ENCODE measurements at places on chromosomes 11 and 22. TPM values are rescaled to one million over a fixed set of nuclear protein-coding genes. Genes with fewer than 3 reads are reported as not detected.

GRCh38 chr11:47260366-47260765 lies 2.6 kb downstream of the NR1H3 start:
- no peak for DNase-seq

The CENPM gene
- not detected for total RNA-seq

- DNase-seq = no peak
These were observed 729.4 kb downstream of the OPCML start for GRCh38 chr11:132802947-132803346.

- DNase-seq = no peak
These were observed 40.5 kb downstream of the MICAL2 start for GRCh38 chr11:12150831-12151382.

GRCh38 chr11:60069450-60069849 lies 13.0 kb downstream of the MS4A3 start:
- DNase-seq = no peak

DNA sequence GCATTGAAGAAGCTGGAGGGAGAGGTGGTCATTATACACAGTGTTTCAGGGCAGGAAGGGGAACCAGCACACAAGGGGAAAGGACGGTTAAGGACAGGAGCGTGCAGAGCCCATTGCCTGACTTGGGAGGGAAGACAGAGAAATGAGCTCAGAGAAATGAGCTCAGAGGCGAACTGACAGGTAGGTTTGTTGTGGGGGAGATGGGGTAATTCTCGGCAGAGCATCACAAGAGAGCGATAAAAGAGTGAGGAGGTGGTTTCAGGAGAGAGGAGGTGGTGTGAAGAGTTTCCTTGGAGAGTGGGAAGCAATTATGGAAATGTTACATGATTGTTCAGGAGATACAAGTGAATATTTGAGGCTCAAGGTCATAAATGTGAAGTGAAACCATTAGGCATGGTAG lies 61.0 kb downstream of the MRGPRX1 start:
- DNase-seq = no peak

- DNase-seq = no peak
These were observed 404.1 kb downstream of the TBC1D22A start for GRCh38 chr22:47166446-47167016.

GRCh38 chr11:80066291-80066690 lies 625.5 kb upstream of the TENM4 start:
- no peak for DNase-seq

The MMP7 gene
- not detected for total RNA-seq

DNA sequence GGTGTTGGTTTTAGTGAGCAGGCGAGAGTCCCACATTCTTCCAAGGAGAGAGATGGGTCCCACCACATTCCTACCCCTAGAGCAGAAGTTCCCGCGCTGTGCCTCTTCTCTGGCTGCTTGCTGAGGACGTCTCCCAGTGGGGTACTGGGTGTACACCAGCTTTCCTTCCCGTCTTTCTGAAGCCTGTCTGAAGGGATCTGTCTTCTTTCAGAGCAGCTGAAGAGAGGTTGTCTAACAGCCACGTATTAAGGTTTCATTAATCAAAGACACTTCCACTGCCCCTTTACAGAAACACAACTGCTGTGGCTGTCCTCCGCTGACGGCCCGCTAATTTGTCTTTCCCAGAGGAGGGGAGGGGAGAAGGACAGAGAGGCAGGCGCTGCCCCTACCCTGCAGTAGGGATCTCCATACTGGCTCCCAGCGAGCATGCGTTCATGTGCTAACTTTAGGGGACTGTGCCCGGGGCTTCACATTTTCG lies 56.0 kb downstream of the ZBTB16 start:
- DNase-seq = no peak

DNA sequence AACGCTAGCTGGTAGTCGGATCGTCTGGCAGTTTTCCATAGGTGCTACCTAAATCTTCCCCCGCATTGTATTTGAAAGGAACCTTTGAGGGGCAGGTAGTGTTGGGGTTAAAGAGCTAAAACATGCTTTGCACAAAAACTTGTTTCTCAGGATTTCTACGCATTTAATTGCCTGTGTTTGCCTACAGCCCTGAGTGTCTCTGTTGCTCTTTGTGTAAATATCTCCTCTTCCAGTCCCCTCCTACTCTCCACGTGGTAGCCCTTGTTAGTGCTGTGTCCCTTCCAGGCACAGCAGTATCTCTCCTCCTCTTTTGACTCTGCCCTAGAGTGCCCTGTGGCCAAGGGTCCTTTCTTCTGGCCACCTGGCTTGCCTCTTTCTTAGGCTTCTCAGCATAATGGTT lies 81.7 kb downstream of the BARX2 start:
- no peak for DNase-seq

DNA sequence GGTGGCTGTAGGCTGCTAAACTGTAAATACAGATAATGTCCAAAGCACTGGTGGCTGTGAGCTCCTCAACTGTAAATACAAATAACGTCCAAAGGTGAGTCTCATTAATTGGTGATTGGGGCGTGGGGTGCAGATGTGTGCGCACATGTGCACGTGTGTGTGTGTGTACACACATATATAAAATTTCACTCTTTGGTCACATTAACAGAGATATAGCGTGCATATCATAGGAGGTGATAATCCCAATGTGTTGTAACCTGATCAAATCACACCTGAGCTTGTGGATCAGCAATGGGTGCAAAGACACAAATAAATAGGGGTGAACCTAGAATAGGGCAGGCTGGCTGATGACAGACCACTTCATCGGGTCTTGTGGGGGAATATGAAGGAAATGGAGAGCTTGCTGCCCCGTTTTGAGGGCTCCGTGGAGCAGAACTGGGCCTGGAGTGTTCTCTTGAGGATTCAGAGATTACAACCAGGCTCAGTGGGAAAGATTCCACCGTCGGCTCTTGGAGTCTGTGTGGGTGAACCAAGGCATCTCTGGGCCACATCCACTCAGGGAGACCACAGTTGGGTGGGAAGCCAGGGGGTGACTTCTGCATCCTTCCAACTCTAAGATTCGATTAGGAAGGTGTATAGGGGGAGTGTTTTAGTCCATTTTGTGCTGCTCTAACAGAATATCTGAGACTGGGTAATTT lies 24.9 kb upstream of the OSBPL5 start:
- no peak for DNase-seq

GRCh38 chr11:88284336-88285050 lies 53.0 kb downstream of the CTSC start:
- no peak for DNase-seq

The OR4A16 gene
- total RNA-seq = not detected

- no peak for DNase-seq
These were observed 449.9 kb downstream of the OPCML start for GRCh38 chr11:133082453-133082781.

GRCh38 chr22:42562684-42563083 lies 8.9 kb downstream of the SERHL2 start:
- no peak for DNase-seq

The PTPRJ gene
- 3.4 TPM for total RNA-seq

DNA sequence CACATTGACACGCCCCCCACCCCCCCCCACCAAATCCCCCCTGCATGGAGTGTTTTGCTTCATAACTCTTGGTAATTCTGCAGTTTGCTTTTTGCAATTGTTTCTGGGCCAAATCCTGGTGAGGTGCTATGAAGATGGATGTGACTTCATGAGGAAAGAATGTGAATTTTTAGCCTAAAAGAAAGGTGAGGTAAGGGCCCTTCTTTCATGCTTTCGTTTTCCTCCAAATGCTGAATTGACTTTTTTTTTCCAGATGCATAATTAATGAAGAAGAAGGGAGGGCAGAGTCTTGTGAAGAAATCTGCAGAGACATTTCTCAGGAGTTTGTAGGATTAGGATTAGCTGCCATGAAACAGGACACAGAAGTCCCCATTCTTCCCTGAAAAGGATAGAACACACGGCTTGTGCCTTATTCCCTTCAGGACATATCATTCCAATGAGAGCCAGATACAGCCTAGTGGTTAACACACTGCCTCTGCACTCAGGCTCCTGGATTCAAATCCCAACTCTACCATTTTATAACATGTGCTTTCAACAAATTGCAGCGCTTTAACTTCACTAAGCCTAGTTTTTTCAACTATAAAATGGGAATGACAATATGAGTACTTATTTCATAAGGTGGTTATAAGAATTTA lies 19.6 kb upstream of the TBCEL start:
- no peak for DNase-seq

DNA sequence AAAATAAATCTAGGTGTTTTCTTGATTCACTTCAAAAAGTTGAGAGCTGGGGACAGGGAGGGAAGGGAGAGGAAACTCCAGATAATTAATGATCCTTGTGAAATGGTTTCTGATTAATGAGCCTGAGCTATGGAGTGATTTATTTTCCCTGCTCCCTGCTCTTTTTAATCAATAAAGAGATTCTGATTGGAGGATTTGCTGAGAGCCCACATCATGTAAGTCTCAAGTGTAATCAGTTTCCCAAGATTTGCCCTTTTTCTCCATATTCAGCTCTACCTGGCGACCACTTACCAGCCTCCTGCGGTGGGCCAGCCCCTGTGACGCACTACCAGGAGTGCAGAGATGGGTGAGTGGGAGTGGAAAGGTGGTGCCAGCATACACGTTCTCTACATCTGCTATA lies 114.0 kb downstream of the NAV2 start:
- no peak for DNase-seq

The TRIM49 gene
- total RNA-seq = not detected

- DNase-seq = no peak
These were observed 101.9 kb downstream of the CTTN start for GRCh38 chr11:70500076-70500847.

DNA sequence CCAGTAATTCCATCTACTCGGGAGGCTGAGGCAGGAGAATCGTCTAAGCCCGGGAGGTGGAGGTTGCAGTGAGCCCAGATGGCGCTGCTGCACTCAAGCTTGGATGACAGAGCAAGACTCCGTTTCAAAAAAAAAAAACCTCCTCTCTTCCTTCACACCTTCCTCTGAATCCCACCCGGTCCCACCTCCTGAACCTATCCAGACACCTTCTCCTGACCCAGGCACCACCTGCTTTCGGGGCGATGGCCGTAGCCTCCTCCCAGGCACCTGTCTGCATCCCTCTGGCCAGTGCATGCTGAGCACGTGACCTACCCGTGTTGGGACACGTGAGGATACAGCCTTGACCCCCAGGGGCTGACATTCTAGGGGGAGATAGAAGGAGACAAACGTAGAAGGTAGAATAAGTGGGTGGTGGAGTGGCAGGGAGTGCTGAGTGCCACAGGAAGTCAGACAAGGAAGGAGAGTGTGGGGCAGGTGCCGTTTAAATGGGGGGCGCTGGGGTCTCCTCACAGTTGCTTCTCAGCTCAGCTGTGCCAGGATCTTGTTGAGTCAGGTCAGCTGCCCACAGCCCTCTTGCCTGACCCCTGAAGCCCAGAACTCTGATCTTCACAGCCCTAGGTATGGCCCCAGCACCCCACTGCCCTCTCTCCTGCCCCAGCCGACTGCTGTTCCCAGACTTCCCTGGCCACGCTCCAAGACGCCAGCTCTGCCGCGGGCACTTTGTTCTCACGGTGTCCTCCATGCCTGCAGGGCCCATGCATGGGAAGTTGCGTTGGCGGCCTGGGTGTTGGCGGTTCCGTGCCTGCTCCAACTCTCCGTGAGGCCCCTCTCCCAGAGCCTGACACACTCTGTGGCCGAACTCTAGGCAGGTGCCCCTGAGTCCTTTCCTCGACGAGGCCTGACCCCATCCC lies 1.2 kb upstream of the MIOX start:
- DNase-seq = no peak

The APLNR gene
- 6.3 TPM for total RNA-seq

- no peak for DNase-seq
These were observed 80.4 kb downstream of the BDNF start for GRCh38 chr11:27619763-27620335.

- no peak for DNase-seq
These were observed 134.5 kb upstream of the NAV2 start for GRCh38 chr11:19577976-19578619.

DNA sequence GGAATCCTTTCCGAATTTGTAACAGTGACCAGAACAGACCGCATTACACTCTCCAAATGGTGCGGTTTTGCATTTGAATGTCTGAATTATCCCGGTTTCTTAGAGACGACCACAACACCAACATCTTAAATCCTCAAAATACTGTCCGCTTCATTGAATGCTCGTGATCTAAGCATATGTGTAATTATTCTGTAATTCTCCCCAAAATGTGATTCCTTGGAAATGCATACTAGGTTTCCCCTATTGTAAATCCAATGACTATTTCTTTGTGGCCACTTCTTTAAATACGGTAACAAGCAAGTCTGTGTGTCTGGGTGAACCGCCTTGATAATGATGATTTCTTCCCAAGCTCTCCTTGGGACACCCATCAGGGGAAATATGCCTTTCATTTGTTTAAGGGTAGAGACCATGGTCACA lies 87.3 kb upstream of the DBX1 start:
- DNase-seq = no peak

DNA sequence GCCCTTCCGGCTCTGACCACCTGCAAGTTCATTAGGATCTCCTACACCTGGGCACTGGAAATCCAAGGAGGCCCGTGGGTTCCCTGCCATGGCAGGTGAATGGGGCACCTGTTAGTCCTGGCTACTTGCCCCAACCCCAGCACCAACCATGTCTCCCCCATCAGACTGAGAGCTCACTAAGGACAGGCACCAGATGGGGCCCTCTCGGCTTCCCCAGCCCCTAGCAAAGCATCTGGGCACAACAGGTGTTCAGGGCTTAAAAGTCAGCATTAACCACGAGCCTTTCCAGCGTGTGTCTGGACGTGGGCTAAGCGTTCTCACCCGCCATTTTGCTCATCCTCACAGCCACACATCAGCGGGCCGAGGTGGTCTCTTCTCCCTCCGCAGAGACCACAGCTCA lies 2.2 kb downstream of the SULT4A1 start:
- no peak for DNase-seq

DNA sequence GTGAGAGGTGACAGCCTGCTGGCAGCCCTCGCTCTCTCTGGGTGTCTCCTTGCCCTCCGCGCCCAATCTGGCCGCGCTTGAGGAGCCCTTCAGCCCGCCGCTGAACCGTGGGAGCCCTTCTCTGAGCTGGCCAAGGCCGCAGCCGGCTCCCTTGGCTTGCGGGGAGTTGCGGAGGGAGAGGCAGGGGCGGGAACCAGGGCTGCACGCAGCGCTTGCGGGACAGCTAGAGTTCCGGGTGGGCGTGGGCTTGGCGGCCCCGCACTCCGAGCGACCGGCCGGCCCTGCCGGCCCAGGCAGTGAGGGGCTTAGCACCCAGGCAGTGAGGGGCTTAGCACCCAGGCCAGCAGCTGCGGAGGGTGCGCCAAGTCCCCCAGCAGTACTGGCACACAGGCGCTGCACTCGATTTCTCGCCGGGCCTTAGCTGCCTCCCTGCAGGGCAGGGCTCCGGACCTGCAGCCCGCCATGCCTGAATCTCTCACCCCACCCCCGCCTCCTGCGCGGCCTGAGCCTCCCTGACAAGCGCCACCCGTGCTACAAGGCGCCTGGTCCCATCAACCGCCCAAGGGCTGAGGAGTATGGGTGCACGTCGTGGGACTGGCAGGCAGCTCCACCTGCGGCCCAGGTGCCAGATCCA lies 1526.1 kb downstream of the FAM181B start:
- DNase-seq = no peak
